Sigmoid colon (tissue), 7 donors: ENCODE measurements at places on chromosomes 4 and X. TPM values are rescaled to one million over a fixed set of nuclear protein-coding genes. Genes with fewer than 3 reads are reported as not detected.

DNA sequence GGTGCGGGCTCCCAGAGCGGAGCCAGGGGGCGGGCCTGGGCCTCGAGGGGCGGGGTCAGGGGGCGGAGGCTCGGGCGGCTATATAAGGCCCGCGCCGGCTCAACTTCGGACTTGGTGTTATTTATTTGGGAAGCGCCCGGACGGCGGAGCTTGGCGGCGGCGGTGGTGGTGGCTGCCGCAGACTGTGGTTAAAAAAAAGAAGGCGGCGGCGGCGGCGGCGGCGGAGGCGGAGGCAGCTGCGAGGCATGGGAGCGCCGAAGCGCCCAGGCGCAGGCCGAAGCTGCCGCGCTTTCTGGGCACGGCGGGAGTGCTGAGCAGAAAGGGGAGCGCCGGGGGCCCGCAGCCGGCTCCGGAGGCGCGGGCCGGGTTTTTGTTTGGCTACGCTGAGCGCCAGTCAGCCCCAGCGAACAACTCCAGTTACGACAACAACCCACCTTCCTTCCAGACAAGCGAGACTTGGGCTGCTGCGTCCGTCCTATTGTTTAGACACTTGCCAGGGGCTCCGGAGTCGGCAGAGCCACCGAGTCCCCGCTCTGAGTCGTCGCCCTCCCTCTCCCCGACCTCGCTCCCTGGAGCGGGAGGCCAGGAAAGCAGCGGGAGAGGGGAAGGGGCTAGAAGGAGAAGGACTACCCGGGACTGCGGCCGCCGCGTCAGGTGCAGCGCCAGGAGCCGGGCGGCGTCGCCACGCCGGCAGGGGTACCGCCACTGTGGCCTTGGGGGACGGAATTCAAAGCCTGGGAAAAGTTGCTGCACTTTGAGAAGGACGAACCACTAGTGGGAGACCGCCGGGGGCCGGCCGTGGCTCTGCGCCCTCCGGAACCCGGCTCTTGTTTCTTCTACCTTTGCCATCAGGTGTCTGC lies at the start of gene SLIT2:
TSS of gene SLIT2 (plus strand) at position 110 of the 860 bp plus-strand sequence. CDS start 1,911 bp downstream, outside the sequence.
- peak; percentile 95 for DNase-seq

DNA sequence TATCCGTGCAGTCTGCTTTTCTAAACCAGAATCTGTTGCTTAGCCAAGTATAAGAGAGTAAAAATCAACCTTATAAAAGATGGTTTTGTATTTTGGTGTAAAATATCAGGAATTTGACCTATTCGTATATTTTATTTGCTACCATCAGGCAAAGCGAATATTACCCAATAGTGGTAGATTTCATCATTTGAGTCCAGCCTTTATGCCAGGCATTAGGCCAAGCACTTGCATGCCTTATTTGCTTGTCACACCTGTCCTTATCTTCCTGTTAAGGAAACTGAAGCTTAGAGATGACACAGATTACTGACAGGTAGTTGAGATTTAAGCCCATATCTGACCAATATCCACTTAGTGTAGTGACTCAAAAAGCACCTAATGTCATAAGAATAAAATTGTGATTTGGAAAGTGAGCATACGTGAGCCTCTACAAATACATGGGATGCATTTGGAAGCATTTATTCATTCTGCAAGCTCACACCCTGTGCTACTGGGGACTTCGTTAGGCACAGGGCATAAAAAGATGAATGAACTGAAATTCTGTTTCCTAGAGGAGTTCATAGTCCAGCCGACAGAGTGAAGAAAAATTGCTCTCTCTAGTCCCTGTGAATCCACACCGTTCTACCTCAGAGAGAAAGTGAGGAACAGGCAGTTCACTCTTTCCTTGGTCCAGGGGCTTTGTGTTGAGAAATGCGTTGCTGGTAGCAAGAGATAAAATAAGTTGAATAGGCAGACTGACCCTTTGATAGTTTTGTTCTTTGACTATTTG lies 2.3 kb upstream of the RNF212 start:
- no peak for DNase-seq

Gene STARD8
- total RNA-seq, result 10.7 TPM

Gene GPRIN3
- total RNA-seq, result 1.8 TPM

Gene GAGE1
- not detected for total RNA-seq

- no peak for DNase-seq
Observed at GRCh38 chrX:49829016-49829415, at the start of gene PAGE4. Gene PAGE4, plus strand, starts transcription at chrX:49829303. Its CDS starts 1,126 bp downstream, at chrX:49830429.

- no peak for DNase-seq
Observed at GRCh38 chr4:126756050-126756829, 876.5 kb upstream of the INTU start.

GRCh38 chr4:81512757-81513501 lies 41.2 kb upstream of the RASGEF1B start:
- DNase-seq, result no peak

Gene NPY1R
- 0.49 TPM for total RNA-seq

Gene NAP1L3
- total RNA-seq, result 4.7 TPM

Gene TMSB15B
- 10.5 TPM for total RNA-seq

- DNase-seq, result no peak
Observed at GRCh38 chr4:24843096-24843495, 47.7 kb downstream of the SOD3 start.

Gene MSN
- 151 TPM for total RNA-seq

DNA sequence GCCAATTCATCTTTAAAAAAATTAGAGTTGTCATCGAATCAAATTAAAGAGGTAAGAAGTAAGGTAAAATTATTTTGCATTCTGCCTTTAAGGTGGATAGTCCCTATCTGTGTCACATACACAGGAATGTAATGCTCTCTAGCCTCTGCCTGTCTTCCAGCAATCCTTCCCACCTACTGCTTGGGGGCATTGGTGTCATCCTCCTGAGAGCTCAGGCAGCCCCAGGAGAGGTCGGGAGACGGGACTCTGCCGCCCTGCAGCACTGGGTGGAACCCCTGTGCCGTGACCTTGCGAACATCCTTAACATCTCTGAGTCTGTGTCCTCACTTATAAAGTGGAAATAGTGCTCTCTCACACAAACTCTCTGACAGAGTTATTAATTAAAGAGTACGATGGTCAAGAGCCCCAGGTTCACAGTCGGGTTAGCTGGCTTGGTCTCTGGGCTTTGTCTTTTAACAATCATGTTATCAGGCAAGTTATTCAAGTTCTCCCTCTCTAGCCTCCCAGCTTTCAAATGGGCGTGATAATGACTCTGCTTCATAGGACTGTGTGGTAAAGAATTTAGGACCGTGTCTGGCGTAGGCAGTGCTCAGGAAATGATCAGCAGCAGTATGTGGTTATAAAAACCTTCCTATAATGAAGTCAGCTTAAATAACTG lies 10.2 kb downstream of the TLR3 start:
- no peak for DNase-seq

DNA sequence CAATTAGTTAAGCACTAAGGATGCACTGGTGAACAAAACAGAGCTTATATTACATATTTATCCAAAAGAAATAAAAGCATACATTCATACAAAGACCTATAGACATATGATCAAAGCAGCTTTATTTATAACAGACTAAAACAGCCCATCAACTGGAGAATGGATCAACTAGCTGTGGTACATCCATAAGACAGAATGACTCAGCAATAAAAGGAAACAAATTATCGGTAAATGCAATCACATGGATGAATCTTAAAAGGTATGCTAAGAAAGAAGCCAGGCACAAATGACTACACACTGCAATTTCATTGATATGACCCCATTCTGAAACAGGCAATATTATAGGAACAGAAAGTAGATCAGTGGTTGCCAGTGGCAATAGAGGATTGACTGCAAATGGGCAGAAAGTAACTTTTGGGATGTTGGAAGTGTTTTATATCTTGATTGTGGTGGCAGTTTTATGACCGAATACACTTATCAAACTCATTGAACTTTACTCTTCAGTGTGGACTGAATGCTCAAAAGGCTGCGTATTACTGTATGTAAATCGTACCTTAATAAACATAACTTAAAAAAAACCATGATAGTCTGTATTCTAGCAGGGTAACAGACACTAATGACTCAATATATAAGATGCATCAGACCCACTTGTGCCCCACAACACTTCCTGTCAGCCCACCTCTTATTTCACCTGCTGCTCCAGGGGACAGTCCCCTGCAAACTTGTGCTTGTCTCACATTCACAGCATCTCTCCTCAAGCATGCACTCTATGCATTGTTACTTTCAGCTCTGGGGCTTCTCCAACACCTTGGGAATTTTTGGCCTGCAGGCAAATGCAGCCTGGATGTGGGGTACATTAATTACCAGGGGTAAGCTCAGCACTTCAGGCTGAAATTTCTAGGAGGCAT lies 59.1 kb downstream of the MID1IP1 start:
- DNase-seq, result no peak

Gene ARHGAP36
- total RNA-seq, result not detected

DNA sequence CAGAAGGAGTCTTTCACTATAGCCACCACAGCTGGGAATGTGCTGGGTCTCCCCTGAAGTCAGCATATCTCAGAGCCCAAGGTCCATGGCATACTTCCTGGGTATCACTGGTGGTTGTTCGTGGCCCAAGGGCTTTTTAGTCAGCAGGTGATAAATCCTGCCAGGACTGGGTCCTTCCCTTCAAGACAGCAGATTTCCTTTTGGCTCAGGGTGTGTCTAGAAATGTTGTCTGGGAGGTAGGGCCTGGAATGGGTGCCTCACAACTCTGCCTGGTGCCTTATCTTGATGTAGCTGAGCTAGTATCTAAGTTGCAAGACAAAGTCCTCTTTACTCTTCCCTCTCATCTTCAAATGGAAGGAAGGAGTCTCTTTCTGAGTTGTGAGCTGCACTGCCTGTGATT lies 102.4 kb upstream of the TMLHE start:
- no peak for DNase-seq

- DNase-seq, result no peak
Observed at GRCh38 chrX:78673246-78673645, 14.1 kb upstream of the RTL3 start.

GRCh38 chr4:5204781-5205180 lies 153.5 kb downstream of the STK32B start:
- no peak for DNase-seq

GRCh38 chr4:37767546-37767945 lies 58.9 kb upstream of the PGM2 start:
- peak; percentile 73 for DNase-seq

DNA sequence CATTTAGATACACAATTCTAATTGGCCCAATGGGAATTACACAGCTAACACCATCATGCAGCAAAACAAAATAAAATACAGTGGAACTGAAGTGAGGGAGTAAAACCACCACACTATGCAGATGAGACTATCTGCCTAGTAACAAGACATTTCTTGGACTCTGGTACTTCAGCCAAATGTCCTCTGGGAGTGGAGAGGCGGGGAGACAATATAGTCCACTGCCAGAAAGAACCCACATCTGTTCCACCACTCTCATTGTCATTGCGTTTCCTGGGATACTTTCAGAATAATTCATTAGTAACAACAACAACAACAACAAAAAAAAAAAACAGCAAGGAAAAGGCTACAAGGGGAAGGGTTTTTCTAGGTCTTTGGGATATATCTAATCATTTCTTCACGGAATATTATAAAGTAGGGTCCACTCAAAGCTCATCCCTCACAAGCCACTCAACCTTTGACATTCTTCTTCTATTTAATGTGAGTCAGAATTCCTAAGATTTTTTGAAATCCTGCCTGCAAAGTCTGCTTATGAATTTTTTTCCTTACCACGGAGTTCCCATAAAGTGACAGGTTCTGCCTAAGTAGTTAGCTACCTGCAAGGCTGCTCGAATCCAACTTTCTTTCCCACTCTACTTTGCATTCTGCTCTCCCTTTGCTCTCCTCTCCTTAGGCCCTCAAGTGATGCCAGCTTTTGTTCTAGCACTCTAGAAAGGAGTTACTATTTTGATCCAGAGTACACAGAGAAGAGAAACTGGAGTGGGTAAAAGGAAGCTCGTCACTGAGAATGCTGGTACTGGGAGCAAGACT lies 254.6 kb downstream of the CHIC1 start:
- no peak for DNase-seq

Gene ZNF157
- 0.49 TPM for total RNA-seq

DNA sequence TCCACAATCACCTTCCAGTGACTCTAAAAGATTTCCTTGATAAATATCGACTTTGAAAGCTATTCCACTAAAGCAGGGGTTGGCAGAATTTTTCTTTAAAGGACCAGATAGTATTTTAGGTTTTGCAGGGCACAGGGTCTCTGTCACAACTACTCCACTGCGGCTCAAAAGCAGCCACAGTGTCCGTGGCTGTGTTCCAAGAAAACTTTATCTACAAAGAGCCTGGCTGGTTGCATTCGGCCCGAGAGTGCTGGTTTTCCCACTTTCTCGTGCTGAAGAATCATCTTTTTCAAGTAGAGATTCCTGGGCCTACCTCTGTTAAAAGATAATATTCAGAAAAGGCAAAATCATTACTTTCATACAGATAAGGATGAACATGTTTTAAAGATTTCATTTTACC lies 55.6 kb downstream of the TSPAN7 start:
- no peak for DNase-seq

GRCh38 chr4:148116264-148116663 lies 325.9 kb downstream of the NR3C2 start:
- DNase-seq, result no peak

- no peak for DNase-seq
Observed at GRCh38 chr4:156138781-156139280, 185.2 kb upstream of the CTSO start.
